ENCODE measurements at places on chromosomes 1 and 21.

DNA sequence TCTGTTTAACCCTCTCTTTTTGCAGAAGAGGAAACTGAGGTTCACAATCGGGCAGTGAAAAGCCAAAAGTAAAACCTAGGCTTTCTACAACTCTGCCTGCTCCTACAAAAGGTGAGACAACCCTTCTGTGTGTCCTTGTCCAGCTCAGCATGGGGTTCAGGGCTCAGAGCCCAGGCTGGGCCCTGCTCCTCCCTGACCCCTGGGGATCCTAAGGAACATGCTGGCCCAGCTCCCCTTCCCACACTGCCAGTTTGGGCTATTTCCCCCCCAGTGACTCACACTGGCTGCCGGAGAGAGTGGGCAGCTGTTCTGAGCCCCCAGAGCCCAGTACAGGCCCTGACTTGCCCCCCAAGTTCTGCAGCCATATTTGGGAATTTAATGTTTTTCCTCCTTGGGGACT, 8.9 kb downstream of the FAM229A start:
- DNase-seq = no peak

GRCh38 chr1:76562292-76562691, 305.0 kb upstream of the ST6GALNAC5 start:
- DNase-seq = no peak

- peak; percentile 86 for DNase-seq
These were observed 36.9 kb downstream of the UMODL1 start for GRCh38 chr21:42107881-42108553.

DNA sequence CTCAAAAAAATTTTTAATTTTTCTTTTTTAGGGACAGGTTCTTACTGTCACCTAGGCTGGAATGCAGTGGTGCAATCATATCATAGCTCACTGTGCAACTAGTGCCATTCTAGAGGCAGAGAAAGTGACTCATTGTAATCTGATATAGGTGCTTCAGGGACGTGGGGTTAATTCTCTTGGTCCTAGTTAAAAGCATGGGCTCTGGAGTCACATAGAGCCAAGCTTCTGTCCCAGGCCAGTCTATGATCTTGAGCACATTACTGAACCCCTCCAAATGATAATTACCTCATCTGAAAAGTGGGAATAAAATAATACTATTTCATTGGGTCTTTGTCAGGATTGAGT, 1.1 kb upstream of the ADIPOR1 start:
- DNase-seq = no peak

GRCh38 chr1:231724876-231725647, 98.5 kb downstream of the DISC1 start:
- DNase-seq = no peak

DNA sequence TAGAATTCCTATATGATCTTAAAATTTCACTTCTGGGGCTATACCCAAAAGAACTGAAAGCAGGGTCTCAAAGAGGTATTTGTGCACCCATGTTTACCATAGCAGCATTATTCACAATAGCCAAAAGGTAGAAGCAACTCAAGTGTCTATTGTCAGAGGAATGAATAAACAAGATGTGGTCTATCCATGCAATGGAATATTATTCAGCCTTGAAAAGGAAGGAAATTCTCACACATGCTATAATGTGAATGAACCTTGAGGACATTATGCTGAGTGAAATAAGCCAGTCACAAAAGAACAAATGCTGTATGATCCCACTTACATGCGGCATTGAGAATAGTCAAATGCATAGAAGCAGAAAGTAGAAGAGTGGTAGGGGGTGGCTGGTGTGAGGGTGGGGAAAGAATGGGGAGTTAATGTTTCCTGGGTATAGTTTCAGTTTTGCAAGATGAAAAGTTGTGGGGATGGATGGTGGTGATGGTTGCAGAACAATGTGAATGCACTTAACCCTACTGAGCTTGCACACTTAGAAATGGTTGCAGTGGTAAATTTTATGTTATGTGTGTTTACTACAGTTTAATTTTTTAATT, 122.4 kb downstream of the TOMM20 start:
- DNase-seq = no peak

DNA sequence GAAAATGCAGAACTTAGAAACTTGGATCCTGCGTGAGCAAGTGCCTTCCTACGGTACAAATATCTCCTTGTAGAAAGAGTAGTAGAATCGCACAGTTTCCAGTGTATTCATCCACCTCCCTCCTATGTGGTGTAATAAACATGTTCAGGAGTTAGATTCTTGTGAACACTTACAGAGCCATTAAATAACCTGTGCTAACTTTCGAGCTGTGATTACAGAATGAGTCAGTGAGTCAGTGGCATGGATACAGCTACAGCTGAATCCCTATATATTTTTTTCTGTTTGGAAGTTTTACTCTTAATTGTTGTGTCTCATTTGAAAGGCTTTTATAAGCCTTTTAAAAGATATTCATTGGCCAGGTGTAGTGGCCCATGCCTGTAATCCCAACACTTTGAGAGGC, 148.7 kb downstream of the EDEM3 start:
- DNase-seq = no peak

DNA sequence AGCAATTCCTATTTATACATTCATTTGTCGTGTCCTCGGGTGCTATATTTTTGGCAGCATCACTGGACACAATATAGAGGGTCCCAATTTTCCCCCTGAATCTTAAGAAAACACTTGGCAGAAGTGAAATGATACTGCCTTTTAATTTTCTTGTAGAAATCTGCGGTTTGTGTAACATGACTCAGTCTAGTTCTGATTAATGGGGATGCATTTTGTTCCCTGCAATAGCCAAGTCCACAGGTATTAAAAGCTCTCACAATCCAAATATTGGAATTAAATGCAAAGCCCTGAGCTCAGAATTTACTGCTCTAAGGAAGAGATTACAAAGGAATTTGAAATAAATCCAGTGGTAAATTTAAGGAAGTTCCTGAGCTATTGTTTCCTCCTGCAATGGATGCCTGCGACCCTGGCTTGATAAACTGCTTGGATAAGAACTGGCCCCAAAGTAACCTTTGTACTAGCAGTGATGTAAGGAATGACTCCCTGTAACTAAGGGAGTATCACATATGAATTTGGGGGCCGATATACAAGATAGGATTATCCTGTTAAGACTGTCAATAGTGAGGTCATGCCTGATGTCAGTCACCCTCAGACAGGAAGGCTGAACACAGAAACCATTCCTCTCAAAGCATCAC, 349.7 kb upstream of the C1orf87 start:
- DNase-seq = no peak

DNA sequence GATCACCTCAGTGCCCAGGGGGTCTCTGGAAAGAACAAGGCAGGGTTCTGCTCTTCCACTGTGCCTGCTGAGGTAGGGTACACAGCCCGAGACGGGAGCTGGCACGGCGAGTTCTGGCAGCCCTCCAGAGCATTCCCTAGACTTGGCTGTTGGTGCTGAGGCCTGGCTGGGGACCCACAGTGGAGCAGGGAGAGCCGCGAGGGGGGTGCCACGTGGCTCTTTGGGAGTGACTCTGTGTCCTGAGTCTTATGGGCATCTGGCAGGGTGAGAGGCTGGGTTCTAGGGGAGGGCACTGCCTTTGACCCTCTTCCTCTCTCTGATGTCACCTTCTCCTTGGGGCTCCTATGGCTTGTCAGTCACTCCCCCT, 336.4 kb downstream of the CAMTA1 start:
- no peak for DNase-seq

DNA sequence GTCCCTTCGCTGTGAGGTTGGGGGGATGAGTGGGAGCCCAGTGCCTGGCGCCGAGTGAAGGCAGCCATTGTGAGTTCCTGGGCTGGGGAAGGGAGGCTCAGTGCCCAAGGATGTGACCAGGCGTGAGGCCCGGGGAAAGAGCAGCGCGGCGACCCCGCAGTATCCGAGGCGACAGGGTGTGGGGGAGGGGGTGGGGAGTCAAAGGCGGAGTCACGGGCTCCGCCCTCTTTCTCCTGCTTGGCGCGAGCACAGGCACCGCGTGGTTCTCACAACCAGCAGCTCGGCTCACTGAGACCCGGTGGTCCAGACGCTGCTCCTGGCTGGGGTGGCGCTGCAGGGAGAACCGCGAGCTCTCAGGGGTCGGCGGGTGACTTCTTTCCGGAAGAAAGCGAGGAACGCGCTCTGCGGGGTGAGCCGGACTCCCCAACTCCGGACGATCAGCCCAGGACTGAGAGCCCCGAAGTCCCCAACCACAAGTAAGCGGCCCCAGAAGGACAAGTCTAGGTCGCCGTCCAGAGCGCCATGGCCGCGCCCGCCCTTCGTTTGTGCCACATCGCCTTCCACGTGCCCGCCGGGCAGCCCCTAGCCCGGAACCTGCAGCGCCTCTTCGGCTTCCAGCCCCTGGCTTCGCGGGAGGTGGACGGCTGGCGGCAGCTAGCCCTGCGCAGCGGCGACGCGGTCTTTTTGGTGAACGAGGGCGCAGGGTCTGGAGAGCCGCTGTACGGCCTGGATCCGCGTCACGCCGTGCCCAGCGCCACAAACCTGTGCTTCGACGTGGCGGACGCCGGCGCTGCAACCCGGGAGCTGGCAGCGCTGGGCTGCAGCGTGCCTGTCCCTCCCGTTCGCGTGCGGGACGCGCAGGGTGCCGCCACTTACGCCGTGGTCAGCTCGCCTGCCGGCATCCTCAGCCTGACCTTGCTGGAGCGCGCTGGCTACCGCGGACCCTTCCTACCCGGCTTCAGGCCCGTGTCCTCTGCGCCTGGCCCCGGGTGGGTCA, at the start of gene HPDL:
TSS of gene HPDL (plus strand) at position 269 of the 997 bp plus-strand sequence. CDS start at position 523, 254 bp downstream.
- peak; percentile 83 for DNase-seq

DNA sequence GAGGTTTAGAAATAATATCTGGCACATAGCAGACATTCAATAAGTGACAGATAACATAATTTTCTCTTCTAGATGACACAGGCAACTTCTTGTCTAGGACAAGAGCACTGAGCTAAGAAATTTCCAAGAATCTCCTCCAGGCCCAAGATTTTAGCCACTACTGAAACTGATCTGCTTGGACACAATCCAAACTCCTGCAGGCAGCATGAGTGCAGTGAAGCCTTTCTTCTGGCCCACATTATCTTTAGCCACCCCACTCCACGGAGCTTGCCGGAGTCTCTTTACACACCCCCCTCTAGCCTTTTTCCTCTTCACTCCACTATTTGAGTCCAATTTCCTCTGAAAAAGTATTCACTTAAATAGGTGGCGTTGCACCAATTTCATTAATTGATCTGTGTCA, 142.9 kb upstream of the DUSP10 start:
- no peak for DNase-seq

GRCh38 chr1:80961464-80962190, 839.1 kb upstream of the ADGRL2 start:
- DNase-seq = no peak

Data from activated effector memory CD4-positive, alpha-beta T cell treated with anti-CD3 and anti-CD28 coated beads, Interleukin-2, amount 50 U/mL, for 16 hours (primary cell).